ENCODE measurements at places on chromosomes 7 and 10. TPM values are rescaled to one million over a fixed set of nuclear protein-coding genes. Genes with fewer than 3 reads are reported as not detected.

- no peak for DNase-seq
These were observed 44.0 kb upstream of the HPSE2 start for GRCh38 chr10:99279626-99280111.

DNA sequence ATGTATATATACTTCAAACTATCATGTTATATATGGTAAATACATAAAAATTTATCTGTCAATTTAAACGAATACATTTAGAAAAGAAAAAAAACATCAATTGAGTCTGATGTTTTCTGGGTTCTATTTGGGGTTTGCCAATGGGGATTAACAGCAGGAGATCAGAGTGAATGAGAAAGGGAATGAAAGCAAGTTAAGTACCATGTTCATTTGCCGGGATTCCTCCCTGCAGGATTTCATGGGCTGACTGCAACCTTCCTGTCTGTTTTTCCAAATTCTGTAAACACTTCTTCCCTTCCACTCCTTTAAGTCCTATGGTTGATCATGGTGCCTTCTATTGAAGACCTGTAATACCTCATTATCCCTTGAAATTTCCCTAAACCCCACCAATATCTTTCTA is 33.9 kb upstream of the SEMA3A start:
- no peak for DNase-seq

- no peak for DNase-seq
These were observed 19.0 kb downstream of the AQP1 start for GRCh38 chr7:30930621-30931020.

DNA sequence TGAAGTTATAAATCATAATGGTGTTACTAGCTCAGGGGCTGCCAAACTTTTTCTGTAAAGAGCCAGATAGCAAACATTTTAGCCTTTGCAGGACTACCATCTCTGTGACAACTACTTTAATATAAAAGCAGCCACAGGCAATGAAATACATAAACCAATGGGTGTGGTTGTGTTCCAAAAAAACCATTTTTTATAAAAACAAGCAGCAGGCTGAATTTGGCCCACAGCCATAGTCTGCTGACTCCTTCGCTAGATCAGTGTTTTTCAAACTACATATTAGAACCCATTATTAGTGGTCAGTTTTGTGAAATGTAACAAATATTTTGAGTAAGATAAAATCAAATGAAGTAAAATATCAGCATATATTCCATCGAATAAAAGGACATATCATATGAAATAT is 13.6 kb downstream of the GNG11 start:
- no peak for DNase-seq

DNA sequence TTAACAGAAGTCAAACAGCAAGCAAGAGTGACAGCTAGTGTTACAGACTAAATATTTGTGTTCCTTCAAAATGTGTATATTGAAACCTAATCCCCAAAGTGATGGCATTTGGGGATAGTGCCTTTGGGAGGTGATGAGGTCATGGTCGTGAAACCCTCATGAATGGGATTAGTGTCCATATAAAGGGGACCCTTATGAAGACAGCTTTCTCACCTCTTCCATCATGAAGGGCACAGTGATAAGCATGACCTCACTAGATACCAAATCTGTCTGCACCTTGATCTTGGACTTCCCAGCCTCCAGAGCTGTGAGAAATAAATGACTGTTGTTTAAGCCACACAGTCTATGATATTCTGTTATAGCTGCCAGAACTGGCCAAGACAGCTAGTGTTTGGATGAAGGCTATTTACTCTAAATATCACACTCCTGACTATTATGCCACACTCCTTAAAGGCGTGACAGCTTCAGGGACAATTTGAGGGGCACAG is 235.7 kb upstream of the TMEM72 start:
- DNase-seq, result no peak

DNA sequence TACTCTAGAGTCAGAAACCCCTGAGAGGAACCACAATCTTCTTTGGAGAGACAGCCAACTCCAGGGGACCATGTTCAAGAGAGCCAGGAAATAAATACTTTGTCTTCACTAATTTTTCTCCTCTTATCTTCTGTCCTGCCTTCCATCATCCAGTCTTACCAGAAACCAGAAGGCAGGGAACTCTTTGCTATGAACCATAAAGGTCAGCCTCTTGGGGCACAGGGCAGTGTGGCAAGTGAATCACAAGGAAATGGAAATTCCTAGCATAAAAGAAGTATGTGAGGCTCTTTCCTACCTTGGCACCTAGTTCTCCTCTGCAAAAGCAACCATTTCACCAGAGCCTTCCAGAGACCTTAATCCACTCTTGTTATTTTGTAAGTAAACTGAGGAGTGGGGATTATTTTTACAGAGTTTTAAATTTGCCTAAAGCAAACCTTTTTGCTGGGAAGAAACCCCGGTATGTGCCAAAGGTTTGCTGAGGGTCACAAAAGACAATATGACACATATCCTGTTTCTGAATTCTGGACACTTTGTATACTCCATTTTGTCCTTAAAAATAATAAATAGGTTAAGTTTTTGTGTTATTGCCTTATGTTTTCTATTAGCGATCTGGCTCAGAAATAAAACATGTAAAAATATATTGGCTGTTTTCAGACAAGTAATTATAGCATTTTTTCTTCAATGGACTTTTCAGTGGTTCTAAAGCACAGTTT is 87.1 kb downstream of the ADAM22 start:
- DNase-seq, result no peak

GRCh38 chr10:64365663-64366062 is 844.5 kb downstream of the REEP3 start:
- no peak for DNase-seq

- DNase-seq, result no peak
These were observed 169.6 kb downstream of the SRPK2 start for GRCh38 chr7:105218939-105219770.

DNA sequence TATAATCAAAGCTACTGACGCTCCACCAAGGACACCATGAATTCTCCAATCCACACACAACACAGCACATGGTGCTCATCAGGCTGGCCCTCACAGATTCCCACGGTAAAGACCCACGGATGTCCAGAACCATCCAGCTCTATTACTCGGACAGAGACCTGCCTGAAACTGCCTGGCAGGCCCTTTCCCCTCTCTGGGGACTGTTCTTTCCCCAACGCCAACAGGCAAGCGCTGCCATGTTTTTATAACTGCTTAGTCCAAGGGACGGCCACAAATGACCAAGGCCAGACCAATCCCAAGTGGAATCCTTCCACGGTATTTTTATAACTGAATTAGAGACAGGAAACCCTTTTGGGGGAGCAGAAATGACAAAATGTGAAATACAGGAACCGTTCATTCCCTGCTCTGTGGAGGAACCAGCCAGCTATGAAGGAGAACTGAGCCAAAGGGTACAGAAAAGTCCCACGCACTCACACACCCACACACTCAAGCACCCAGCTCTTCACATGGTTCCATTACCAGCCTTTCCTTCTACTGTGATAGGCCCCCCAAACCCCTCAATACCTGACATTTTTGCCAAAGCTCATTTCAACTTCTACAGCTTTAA is 4.1 kb downstream of the PIP4K2A start:
- no peak for DNase-seq

- DNase-seq, result no peak
These were observed 11.5 kb downstream of the EBF3 start for GRCh38 chr10:129952378-129953118.

- DNase-seq, result no peak
These were observed 54.5 kb upstream of the PRPS1L1 start for GRCh38 chr7:18082169-18082568.

- no peak for DNase-seq
These were observed 67.8 kb downstream of the NAMPT start for GRCh38 chr7:106216923-106217542.

DNA sequence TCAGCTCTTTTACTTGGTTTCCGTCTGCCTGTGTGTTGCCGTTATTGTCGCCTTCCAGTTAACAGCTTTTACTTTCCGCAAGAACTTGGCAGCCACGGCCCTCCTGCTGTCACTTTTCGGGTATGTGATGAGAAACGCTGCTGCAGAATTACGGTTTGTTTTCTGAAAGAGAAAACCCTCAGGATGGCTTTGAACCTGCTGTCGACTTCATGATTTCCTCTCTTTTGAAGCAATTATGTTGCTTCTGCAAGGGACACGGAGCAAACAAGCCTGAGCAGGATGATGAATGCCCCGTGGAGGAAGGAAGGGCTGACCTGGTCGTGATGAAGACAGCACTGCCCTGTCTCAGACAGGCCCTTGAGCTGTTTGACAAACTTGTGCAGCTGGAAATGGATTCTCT is 339.8 kb downstream of the ABCA13 start:
- no peak for DNase-seq

DNA sequence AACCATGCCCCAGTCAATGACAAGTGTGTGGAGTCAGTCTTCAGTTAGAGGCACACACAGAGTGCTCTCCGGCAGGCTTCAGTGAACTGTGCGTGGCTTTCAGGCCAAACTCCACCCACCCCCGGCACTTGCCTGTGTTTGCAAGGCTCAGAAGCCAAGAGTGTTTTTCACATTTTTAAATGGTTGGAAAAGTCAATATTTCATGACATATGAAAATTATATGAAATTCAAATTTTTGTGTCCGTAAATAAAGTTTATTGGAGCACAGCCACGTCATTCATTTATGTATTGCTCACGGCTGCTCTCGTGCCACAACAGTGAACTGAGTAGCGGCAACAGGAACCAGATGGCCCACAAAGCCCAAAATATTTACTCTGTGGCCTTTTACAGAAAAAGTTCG is 104.7 kb downstream of the SFMBT2 start:
- no peak for DNase-seq

DNA sequence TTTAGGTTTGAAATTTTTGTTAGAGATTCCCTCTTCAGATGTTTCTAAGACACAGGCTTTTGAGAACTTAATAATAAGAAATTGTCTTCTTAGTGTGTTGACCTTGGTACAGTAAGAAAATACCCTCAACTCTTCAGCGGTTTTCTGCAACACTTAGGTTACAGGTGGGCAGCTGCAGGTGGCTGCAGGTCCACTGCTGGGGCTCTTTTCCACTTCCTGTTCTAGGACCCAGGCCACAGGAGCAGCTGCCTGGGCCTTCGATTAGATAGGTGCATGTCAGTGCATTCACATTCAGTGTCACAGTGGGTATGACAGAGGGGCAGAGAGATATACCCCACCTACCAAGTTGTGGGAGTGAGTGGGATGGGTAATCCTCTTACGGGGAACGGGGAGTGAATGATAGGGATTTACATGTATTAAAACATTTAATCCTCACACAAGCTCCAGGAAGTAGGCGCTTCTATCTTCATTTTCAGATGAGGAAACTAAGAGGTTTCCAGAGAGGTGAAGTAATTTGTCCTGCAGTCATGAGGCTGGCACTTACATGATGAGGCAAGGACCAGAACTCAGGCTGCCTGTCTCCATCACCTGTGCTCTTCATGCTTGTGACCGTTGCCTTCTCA is 20.2 kb upstream of the SUV39H2 start:
- no peak for DNase-seq

The AQP1 gene
- 0.48 TPM for total RNA-seq

The ANKRD22 gene
- total RNA-seq, result not detected

The RNF148 gene
- not detected for total RNA-seq

The COG5 gene
- 26.8 TPM for total RNA-seq

The TCERG1L gene
- total RNA-seq, result 0.96 TPM

Data from neural crest cell (in vitro differentiated cells).